ENCODE measurements at places on chromosomes 11 and 22. TPM values are rescaled to one million over a fixed set of nuclear protein-coding genes. Genes with fewer than 3 reads are reported as not detected.
A peak's percentile ranks its signal among the peaks of the same experiment; 100 is the strongest.

The C22orf31 gene
- polyA plus RNA-seq = not detected

The OR51I1 gene
- polyA plus RNA-seq = not detected

The PTS gene
- polyA plus RNA-seq = 7.2 TPM

The MS4A8 gene
- polyA plus RNA-seq = not detected

- H3K4me3 ChIP-seq = no peak overlapping the region
- no peaks in the 10 kb centered on the region for H3K27me3 ChIP-seq
- DNase-seq = no peak
These were observed 19.8 kb upstream of the SHANK2 start for GRCh38 chr11:71272161-71272560.

GRCh38 chr22:39458444-39459083, 1.8 kb downstream of the MGAT3 start:
- DNase-seq = no peak
- H3K27ac ChIP-seq = no peak overlapping the region
- peaks cover 8% of the 10 kb centered on the region for H3K4me1 ChIP-seq
- H3K4me3 ChIP-seq = no peak overlapping the region
- no peaks in the 10 kb centered on the region for H3K36me3 ChIP-seq

- no peaks in the 10 kb centered on the region for H3K36me3 ChIP-seq
- H3K27ac ChIP-seq = no peak overlapping the region
- no peak for DNase-seq
- H3K4me1 ChIP-seq = no peaks in the 10 kb centered on the region
- no peaks in the 10 kb centered on the region for H3K27me3 ChIP-seq
These were observed 69.7 kb downstream of the TENM4 start for GRCh38 chr11:79371152-79371551.

GRCh38 chr11:93537767-93538261, 5.4 kb downstream of the SMCO4 start:
- no peaks in the 10 kb centered on the region for H3K4me1 ChIP-seq
- no peaks in the 10 kb centered on the region for H3K36me3 ChIP-seq
- no peaks in the 10 kb centered on the region for H3K27me3 ChIP-seq
- H3K4me3 ChIP-seq = no peak overlapping the region
- DNase-seq = no peak

- H3K36me3 ChIP-seq = no peaks in the 10 kb centered on the region
- no peaks in the 10 kb centered on the region for H3K27me3 ChIP-seq
- no peaks in the 10 kb centered on the region for H3K4me1 ChIP-seq
- H3K4me3 ChIP-seq = no peak overlapping the region
- no peak for DNase-seq
- H3K27ac ChIP-seq = no peak overlapping the region
These were observed 77.4 kb downstream of the RELT start for GRCh38 chr11:73453562-73453961.

DNA sequence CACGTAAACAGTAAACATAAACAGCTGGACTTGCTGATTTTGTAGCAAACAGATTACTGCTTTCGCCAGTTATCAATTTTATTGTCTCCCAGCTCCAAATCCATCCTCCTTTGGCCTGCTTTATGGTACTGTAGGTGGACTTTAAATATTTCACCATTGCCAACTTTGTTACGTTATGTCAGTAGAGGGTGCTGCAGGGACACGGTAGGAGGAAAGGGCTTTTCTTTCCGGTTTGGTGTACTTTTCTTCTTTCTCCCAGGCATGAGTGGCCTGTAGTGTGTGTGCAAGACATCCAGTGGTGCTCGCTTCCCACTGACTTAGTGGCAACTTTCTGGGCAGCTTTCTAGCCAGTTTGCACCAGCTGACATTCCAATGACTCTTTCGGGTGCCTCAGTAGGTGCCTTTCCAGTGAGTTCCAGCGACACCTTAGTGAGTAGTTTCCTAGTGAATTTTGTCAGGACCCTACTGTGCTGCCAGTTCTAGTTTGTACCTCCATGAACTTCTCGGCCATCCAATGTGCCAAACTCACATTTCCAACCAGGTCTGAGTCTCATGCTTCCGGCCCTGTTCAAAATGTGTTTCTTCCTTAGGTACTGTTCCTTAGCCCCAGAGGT, 267.6 kb upstream of the TENM4 start:
- no peaks in the 10 kb centered on the region for H3K4me1 ChIP-seq
- no peaks in the 10 kb centered on the region for H3K36me3 ChIP-seq
- no peak overlapping the region for H3K4me3 ChIP-seq
- no peaks in the 10 kb centered on the region for H3K27me3 ChIP-seq
- no peak for DNase-seq
- no peak overlapping the region for H3K27ac ChIP-seq

DNA sequence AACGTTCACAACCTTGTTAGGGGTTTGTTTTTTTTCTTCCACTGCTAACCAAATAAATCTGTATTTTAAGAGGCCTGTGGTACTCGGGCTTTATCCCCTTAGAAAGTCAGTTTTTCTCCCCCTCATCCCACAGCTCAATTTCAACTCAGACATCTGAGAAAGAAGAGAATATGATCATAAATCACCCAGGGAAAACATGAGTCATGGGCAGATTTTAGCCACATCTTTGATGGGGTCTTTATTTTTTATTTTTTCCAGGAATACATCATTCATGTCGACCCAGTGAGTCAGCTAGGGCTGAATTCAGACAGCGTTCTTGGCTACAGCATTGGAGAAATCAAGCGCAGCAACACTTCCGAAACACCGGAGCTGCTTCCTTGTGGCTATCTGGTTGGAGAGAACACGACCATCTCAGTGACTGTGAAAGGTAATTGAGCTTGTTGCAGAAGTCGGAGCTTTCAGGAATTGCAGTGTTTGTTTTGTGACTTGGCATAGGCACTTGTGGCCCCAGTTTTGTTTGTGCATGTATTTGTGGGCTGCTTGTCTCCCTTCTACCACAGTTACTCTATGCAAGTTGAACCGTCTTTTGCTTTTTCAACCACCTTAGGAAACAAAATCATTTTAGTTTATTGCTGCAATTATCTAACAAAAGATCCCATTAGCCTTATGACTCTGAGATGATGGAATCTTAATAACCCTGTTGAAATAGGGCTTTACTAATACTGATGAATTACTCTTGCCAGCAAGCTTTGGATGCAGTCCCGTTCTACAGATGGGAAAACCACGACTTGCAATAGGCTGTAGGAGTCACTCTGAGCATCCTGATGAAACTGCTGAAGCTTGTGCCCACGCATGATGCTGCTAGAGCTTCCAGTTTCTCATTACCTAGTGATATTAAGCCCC, 62.7 kb downstream of the DBX1 start:
- no peaks in the 10 kb centered on the region for H3K4me1 ChIP-seq
- no peaks in the 10 kb centered on the region for H3K27me3 ChIP-seq

GRCh38 chr11:94305146-94305545, 766 bp downstream of the IZUMO1R start:
- no peaks in the 10 kb centered on the region for H3K36me3 ChIP-seq
- DNase-seq = no peak
- no peaks in the 10 kb centered on the region for H3K27me3 ChIP-seq
- H3K27ac ChIP-seq = no peak overlapping the region

DNA sequence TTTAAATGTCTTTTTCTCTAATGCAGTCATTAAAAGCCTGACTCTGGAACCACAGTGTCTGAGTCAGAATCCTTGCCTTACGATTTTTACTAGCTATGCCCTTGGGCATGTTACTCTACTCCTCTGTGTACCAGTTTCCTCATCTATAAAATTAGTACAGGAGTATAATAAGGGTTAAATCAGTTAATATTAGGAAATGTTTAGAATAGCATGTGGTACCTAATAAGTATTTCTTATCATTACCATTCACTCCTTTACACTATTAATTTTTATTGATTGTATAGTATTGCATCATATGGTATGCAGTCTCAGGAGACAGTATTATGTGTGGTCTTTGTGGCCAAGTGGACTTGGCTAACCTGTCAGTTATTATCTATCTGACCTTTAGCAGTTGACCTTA, 68.2 kb downstream of the METTL15 start:
- no peak for DNase-seq
- no peaks in the 10 kb centered on the region for H3K4me1 ChIP-seq
- no peaks in the 10 kb centered on the region for H3K36me3 ChIP-seq
- H3K27ac ChIP-seq = no peak overlapping the region
- no peak overlapping the region for H3K4me3 ChIP-seq

DNA sequence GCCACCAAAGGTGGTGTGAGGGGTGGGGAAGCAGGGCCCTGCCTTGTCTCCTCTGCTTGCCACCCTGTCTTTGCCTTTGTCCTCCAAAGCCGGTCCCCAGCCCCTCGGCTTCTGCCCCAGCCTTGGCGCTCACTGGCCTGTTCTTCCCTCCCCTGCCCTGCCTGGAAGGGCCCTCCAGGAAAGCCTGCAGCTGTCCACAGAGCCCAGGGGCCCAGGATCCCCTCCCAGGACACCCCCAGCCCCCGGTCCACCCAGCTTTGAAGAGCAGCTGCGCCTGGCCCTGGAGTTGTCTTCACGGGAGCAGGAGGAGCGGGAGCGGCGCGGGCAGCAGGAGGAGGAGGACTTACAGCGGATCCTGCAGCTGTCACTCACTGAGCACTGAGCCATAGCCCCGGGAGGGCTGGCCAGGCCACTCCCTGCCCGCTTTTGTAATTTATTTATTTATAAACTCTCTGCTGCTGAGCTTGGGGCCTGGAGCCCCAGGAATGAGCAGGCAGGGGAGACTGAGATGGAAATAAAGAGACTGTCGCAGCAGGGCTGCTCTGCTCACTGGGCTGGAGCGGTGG, 1.3 kb upstream of the SSH3 start:
- H3K27ac ChIP-seq = peak overlapping the region; percentile 76
- H3K36me3 ChIP-seq = peaks cover 14% of the 10 kb centered on the region
- H3K27me3 ChIP-seq = no peaks in the 10 kb centered on the region
- no peak overlapping the region for H3K4me3 ChIP-seq
- no peak for DNase-seq

GRCh38 chr11:43988040-43988817, 45.8 kb downstream of the C11orf96 start:
- H3K4me1 ChIP-seq = no peaks in the 10 kb centered on the region
- H3K27ac ChIP-seq = no peak overlapping the region
- DNase-seq = no peak
